Mammary epithelial cell (primary cell): ENCODE measurements at places on chromosomes 4 and X. TPM values are rescaled to one million over a fixed set of nuclear protein-coding genes. Genes with fewer than 3 reads are reported as not detected.

Gene MTNR1A
- not detected in 2 replicates for total RNA-seq

Gene PLP2
- total RNA-seq: 68.5 TPM

Gene S100P
- total RNA-seq: 1.0 TPM in 1 of 2 replicates, not detected in the other

Gene ETFDH
- total RNA-seq: 22.8 TPM

Gene USP17L5
- not detected in 2 replicates for total RNA-seq
